Stimulated activated CD4-positive, alpha-beta T cell treated with anti-CD3 and anti-CD28 coated beads, Interleukin-15, amount 100 ng/mL, for 48 hours (primary cell): ENCODE measurements at places on chromosomes 3 and 15.

- no peak for DNase-seq
These were observed 8.5 kb downstream of the TBC1D2B start for GRCh38 chr15:78069052-78069414.

DNA sequence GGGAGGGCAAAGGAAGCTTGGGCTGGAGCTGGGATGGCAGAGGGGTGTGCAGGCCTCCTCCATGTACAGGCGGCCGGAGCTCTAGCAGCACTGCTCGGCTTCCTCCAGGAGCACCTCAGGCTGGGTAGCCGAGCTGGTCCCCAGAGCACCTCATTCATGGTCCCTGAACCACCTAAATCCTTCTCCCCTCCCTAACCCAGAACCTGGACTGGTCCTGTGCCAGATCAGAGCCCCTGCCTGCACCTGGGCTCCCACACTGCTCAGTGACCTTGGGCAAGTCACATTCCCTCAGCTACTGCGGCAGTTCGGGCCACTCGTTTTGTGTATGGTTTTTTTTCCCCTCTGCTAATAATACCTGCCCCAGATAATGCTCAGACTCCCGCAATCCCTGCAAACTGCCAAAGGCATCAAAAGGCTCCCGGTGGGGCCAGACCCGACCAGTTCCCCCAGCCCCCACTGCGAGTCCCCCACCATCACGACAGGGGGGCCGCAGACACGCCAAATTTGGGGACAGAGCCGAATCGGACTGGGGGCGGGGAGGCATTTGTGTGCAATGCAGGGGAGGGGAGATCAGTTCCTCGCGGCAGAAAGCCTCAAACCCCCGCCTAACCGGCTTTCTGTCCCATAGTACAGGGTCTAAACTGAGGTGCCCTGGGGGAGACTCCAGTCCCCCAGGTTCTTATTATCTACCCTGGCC lies 1.3 kb downstream of the SEMA7A start:
- DNase-seq: no peak

DNA sequence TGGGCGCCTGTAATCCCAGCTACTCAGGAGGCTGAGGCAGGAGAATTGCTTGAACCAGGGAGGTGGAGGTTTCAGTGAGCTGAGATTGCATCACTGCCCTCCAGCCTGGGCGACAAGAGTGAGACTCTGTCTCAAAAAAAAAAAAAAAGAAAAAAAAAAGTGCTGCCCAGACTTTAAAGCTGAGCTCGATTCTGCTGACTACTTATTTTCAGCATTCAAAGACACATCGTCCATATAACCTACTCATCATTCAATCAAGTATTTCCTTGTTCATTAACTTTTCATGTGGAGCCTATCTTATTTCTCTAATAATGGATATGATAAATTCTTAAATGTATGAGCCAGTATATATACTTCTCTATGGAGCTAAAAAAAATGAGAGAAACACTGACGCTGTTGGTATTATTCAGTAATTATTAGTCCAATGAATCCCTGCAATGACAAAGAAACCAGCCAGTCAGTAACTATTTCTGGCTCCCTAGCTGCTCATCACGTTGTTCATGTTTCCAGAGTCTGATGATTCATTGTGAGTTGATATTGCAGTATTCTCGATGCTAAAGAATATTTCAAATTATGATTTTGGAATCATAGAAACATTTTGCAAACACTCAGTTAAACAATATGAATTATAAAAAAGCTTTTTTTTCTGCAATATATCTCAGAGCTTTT lies 111.9 kb downstream of the RAP2B start:
- DNase-seq: no peak

- DNase-seq: no peak
These were observed 156.5 kb downstream of the PDCD6IP start for GRCh38 chr3:33954956-33955355.

DNA sequence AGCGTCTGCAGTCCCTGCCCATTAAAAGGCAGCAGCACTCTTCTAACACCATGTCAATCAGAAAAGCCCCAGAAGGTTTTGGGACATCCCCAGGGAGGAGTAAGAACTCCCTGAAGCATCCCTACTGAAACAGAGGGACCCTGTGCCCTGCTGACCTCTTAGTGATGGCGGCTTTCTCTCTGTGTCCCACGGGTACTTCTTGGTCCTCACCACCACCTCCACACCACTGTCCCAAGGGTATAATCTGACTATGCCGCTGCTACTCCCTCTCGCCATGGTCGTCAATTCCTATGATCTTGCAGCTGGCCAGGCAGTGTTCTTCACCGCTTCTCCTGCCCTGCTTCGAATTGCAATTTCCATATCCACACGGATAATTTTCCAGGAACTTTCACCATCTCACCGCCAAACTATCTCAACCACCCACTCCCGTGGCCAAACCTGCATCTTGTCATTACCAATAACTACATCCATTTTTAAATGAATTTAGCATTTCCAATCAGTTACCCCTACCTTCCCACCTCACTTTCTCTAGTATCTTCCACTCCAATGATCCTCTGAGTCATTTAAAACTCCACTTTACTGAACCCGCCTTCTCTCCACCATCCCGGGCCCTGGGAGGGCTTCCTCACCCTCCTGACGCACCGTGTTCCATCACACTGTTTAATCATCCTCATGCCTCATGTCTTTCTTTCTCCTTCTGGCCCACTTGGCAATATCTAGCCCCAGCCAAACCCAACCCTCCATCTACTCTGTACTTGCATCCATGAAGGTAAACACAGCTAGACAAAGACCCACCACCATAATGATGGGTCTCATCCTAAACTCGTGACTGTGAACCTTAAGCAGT lies 23.7 kb downstream of the PRR23E start:
- no peak for DNase-seq
